ENCODE measurements at places on chromosomes 12 and 14. TPM values are rescaled to one million over a fixed set of nuclear protein-coding genes. Genes with fewer than 3 reads are reported as not detected.

Gene LRRC23
- 17.1 TPM for polyA plus RNA-seq

Gene TXNRD1
- 72.7 TPM for polyA plus RNA-seq

Gene SLC39A2
- polyA plus RNA-seq, result 2.8 TPM

Gene IL23A
- 0.57 TPM for polyA plus RNA-seq

Gene CFAP251
- polyA plus RNA-seq, result 8.5 TPM

Gene KRT82
- not detected for polyA plus RNA-seq

Gene ST8SIA1
- 7.5 TPM for polyA plus RNA-seq

Gene PPP2R3C
- 57.2 TPM for polyA plus RNA-seq

Gene LHX5
- not detected for polyA plus RNA-seq

Gene SYCP3
- 2.0 TPM for polyA plus RNA-seq

Gene EFS
- 39.0 TPM for polyA plus RNA-seq

Gene STAB2
- polyA plus RNA-seq, result 1.5 TPM

Gene ACVRL1
- 21.4 TPM for polyA plus RNA-seq

Gene TAS2R20
- polyA plus RNA-seq, result 1.2 TPM

GRCh38 chr12:52198454-52199215, 6.8 kb upstream of the KRT80 start:
- no peak for DNase-seq

- DNase-seq, result peak; percentile 48
Measured at GRCh38 chr12:130916241-130916911, 37.3 kb upstream of the ADGRD1 start.

GRCh38 chr14:69535230-69535848, 39.3 kb downstream of the CCDC177 start:
- no peak for DNase-seq

DNA sequence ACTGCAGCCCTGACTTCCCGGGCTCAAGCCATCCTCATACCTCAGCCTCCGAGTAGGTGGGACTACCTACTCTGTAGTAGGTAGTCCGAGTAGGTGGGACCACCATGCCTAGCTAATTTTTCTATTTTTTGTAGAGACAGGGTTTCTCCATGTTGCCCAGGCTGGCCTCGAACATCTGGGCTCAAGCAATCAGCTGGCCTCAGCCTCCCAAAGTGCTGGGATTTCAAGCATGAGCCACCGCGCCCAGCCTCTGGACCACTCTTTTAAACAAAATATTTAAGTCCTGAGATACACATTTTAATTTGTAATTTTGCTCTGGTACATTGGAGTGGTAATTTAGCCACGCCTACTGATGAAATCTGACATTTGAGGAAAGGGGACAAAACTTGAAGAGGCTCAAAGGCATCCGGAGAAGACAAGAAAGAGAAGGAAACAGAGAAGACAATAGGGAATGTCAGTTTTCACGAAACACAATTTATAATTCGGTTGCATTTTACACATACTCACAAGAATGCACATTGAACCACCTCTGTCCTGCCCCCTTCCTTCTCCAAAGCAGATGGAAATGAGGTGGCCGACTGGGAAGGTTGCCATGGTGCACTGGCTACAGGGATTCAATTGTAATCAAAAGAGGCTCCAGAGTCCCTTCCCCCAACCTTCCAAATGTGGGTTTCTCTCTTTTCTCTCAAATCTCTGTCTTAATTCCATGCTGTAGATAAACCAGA, 9.7 kb upstream of the TUBA1A start:
- no peak for DNase-seq

DNA sequence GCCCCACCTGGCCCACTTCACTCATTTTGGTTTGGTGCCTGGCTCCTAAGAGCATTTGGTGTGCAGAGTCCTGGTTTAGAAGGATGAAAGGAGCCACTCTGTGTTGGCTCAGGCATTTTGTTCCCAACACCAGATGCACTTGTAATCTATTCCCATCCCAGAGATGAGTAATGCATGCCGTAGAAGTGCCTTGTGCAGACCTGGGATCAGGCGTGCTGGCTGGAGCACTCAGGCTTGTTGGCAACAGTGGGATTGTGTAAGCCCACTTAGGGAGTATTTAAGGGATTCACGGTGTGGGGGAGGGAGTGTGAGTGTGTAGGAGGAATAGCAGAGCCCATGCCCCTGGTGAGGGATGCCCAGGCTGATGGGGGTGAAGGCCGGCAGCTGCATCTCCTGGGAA, 501.5 kb upstream of the TBX3 start:
- no peak for DNase-seq

GRCh38 chr12:569803-570434, 93.3 kb downstream of the NINJ2 start:
- DNase-seq, result no peak

DNA sequence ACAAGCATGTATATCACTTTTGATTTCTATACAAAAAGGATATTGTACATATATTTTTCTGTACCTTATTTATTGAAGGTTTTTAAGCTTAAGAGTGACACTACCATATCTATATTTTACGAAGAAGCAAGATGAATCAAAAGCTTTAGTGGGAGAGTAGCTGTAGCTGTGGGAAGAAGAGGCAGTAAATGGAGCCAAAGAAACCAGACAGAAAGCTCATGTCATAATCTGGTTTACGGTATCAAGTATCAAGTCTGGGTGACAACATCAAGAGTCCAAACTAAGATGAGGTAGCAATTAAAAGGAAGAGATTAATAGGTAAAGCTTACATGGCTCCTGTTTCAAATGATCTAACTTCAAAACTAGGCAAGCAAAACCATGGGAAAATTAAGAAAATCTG, 54.8 kb downstream of the CEP83 start:
- no peak for DNase-seq

DNA sequence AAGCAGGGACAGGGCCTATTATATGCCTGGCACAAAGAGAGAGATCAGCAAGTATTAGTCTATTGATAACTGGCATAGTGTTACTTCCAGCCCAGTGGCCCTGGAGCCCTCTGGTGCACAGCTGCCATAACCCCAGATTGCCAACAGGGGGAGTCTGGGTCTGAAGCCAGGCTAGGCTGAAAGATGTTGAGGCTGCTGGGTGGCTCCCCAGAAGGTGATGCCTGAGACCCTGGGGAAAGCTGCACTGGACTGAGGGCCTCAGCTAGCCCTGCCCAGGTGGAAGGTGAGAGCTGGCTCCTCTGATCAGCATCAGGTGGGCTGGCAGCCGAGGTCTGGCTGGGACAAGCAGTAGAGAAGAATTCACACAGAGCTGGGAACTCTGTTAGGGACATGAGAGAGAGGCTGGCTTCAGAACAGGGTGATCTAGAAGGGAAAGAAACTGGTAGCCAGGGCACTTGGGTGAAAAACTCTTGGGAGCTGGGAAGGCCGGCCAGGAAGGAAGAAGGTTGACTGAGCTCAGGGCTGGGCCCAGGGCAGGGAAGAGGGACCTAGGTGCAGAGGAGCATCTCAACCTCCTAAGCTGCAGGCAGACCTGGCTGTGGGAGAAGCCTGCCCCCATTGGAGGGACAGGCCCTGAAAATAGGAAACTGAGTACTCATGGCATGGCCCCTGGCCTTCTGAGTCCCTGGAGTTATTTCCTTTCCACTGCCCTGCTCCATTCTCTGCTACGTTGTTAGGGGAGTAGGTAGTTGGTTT, 3.9 kb downstream of the GZMH start:
- no peak for DNase-seq

DNA sequence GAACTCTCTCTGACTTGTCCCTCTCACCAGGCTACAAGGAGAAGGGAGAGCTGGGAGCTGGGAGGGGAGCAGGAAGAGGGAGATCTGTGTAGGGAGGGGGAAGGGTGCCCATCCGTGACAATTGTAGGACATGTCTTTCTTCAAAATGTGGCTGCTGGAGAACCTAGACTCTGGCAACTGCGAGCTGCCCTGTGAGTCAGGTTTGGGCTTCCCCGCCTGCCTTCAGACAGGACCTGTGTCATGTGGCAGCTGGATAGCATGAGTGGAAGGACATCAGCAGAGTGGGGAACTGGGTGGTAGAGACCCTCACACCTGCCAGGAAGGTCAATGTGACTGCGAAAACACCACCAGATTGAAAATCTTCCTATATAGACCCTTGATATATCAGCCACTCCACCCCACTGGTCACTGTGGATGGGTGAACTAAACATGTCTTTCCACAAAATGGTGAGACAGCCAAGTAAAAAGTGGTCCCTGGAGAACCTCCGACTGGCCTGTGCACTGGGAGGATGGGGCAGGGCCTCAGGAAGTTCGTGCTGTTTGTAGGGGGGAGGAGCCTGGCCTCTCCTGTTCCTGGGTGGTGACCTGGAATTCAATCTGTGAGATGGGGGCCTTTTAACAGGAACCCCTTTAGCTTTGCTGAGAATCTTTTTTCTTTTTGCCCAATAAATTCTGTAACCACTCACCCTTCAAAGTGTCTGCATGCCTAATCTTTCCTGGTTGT, 62.2 kb upstream of the CAPRIN2 start:
- DNase-seq, result no peak

DNA sequence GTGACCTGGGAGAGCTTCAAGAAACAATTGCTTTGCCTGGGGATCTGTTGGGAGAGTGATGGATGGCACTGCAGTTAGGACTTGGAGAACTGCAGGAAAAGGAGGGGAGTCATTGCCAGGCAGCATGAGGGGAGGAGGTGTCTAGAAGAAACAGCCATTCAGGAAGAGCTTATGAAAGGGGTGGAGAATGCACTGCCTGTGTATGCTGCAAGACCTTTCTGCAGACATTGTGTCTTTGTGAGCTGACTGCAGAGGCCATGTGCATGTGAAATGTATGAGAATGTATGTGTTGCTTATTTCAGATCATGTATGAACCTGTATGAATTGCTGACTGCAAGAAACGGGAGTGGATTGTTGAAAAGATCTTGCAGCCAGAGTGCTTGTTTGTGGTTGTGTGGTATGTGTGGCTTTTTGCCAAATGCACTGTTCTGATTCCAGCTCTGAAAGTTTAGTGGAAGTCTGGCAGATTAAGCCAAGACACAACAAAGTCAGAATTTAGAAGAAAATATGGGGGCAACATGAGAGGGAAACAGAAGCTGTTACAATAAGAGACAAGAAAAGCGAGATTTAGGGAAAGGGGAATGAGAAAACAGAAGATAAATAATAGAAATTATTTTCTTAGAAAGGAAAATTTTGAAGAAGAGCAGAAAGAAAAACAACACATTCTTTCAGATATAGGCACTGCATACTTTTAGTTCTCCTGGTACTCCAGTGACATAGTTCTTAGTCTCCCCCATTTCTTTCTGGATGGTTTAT, 9.8 kb upstream of the RIMKLB start:
- peak; percentile 81 for DNase-seq

- DNase-seq, result no peak
Measured at GRCh38 chr14:28461389-28461788, 305.2 kb upstream of the FOXG1 start.

DNA sequence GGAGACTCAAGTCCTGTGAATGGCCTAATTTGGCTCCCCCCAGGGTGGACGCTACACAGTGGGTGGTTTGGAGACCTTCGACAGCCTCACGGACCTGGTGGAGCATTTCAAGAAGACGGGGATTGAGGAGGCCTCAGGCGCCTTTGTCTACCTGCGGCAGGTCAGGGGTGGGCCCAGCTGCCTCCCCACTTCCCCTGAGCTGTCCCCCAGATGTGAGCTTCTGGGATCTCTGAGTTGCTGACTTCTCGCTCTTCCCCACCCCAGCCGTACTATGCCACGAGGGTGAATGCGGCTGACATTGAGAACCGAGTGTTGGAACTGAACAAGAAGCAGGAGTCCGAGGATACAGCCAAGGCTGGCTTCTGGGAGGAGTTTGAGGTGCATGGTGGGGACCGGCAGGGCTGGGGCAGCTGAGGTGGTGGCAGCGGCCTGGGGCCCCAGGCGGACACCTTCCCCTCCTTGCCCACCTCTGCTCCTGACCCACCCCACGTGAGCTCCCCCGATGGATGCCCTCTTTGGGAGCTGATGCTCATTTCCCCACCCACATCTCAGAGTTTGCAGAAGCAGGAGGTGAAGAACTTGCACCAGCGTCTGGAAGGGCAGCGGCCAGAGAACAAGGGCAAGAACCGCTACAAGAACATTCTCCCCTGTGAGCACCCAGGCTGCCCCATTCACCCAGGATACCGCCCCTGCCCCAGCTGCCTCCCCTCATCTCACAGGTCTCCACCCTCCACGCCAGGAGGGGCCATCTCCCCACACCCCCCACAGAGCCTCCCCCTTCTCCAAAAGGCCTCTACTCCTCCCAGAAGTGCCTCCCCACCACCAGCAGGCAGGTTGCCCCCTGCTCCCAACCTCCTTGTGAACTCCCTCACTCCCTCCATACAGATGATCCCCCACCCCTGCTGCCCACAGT, 4.2 kb downstream of the PTPN6 start:
- no peak for DNase-seq

DNA sequence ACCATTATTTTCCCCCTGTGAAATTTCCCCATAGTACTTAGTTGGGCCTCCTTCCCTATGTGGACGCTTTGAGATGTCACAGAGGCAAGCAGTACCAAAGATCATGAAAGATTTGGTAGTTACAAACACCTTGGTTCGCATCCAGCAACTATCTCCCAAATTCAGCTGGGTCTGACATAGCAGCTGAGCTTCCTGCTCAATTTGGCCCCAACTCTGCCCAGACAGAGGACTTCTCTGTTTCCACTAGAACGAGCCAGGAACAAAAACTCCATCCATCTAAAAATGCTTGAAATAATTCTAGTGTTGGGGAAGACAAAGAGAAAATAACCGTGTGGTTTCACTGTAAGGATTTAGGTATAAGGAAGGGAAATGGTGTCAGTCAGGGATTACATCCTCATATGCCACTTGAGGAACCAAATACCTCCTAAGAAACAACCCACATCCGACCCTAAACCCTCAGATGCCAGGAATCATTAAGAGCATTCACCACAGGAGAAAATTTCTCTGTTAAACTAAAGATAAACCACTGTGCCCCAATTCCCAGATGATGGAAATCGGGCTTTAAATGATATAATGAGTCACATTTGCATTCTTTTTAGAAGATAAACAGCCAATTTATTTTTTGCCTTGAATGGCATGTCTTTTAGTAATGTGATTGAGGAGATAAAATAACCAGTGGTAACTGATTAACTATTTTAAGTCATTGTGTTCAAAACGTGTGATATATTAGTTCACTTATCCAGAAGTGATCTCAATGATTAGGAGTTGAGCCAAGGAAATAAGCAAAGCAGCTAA, 103.7 kb upstream of the IFNG-AS1 start:
- DNase-seq, result no peak

- no peak for DNase-seq
Measured at GRCh38 chr14:68624541-68625220, 168.2 kb downstream of the ZFP36L1 start.

GRCh38 chr14:56299306-56299984, 181.2 kb downstream of the PELI2 start:
- no peak for DNase-seq

GRCh38 chr14:100372357-100373048, 49.4 kb downstream of the SLC25A47 start:
- no peak for DNase-seq

DNA sequence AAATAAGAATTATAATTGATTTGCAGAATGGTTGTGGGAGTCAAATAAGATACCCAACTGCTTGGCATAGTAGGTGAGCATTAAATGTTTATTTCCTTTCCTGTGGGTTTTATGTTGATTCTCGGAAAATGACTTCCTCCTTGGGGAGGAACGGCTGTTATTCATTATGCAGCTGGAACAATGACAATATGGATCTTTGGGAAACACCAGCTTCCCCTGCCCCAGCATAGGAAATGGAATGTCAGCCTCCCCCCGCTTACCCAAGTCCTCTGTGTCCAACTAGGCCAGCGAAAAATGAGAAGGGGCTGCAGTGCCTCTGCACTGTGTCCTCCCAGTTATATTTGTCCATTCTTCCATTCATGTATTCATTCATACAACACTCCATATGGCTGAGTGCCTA, 11.7 kb upstream of the CCDC177 start:
- DNase-seq, result no peak

GRCh38 chr12:5708371-5708770, 236.7 kb downstream of the ANO2 start:
- DNase-seq, result no peak

GRCh38 chr12:57372233-57372632, 58.6 kb downstream of the R3HDM2 start:
- DNase-seq, result no peak
